Activated naive CD8-positive, alpha-beta T cell treated with anti-CD3 and anti-CD28 coated beads for 36 hours (primary cell): ENCODE measurements at places on chromosomes 6 and 20. TPM values are rescaled to one million over a fixed set of nuclear protein-coding genes. Genes with fewer than 3 reads are reported as not detected.

DNA sequence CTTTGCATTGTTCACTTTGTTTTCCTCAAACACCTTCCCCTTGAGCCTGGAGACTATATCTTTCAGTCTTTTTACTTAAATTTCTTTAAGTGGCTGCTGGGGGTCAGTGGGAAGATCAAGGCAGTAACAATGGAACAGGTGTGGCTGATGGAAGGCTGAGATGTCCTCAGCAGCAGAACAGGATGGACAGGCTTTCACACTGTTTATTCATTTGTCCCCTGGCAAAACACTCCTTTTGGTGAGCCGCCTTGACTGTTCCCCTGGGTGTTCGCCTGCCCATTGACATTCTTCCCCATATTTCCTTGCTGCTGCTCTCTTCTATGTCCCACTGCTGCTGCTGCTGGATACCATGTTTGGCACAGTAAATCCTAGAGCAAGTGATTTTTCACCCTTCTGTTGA is 38.1 kb downstream of the RNF144B start:
- H3K27me3 ChIP-seq: no peaks in the 10 kb centered on the region
- no peak overlapping the region for H3K4me3 ChIP-seq
- H3K4me1 ChIP-seq: peaks cover 19% of the 10 kb centered on the region
- no peak overlapping the region for H3K27ac ChIP-seq
- no peaks in the 10 kb centered on the region for H3K36me3 ChIP-seq
- DNase-seq: no peak

GRCh38 chr20:44208165-44208564 is 2.4 kb downstream of the OSER1 start:
- no peak for DNase-seq
- H3K27me3 ChIP-seq: no peaks in the 10 kb centered on the region
- H3K4me3 ChIP-seq: peak overlapping the region; percentile 2
- no peak overlapping the region for H3K27ac ChIP-seq

- no peaks in the 10 kb centered on the region for H3K4me1 ChIP-seq
- H3K27me3 ChIP-seq: peaks cover 21% of the 10 kb centered on the region
- no peak for DNase-seq
- H3K4me3 ChIP-seq: no peak overlapping the region
- H3K27ac ChIP-seq: no peak overlapping the region
- no peaks in the 10 kb centered on the region for H3K36me3 ChIP-seq
These were observed 269.8 kb downstream of the HACE1 start for GRCh38 chr6:104589940-104590339.

Gene NFKBIL1
- 10.6 TPM for total RNA-seq

Gene RUNX2
- total RNA-seq: 4.8 TPM
